ENCODE measurements at places on chromosomes 2 and 18.

GRCh38 chr2:241984271-241984655, 114.7 kb downstream of the RTP5 start:
- DNase-seq, result no peak

DNA sequence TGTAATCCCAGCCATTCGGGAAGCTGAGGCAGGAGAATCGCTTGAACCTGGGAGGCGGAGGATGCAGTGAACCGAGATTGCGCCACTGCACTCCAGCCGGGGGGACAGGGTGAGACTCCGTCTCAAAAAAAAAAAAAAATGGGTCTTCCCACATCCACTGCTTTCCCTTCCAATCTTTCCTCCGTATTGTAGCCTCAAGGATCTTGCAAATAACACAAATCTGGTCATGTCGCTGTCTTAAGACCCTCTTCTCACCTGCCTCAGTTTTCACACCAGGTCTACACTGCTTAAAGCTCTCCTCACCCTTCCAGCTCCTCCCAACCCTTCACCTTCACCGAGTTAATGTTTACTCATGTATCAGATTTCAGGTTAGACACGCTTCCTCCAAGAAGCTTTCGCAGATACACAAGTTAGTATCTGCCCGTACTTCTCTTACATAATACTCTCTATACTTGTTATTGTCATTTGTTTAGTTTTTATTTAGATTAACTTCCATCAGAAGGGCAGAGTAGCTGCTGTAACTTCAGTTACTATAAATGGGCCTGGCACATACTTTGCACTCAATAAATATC, 1.5 kb downstream of the IER3IP1 start:
- DNase-seq, result no peak

DNA sequence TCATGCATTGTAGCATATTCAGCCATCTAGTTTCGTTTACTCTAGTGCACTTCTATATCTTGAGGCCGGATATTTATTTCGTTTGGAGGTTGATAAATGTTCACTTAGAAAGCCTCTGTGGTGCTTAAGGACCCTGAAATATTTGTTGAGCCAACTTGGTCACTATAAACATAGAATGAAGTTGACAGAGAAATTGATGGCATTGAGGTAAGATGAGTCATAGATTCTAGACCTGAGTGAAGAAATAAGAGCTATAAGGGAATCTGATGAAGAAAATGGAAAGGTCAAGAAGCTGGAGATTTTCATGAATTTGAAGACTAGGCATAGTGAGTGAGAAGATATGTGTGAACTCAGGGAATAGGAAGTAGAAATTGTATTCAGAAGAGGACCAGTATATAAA, 35.9 kb downstream of the EPC2 start:
- DNase-seq, result no peak

- DNase-seq, result no peak
Observed at GRCh38 chr18:37720663-37721062, 155.1 kb upstream of the CELF4 start.

- no peak for DNase-seq
Observed at GRCh38 chr2:19228715-19229114, 129.7 kb downstream of the OSR1 start.

- DNase-seq, result no peak
Observed at GRCh38 chr2:114222344-114222743, 220.1 kb upstream of the DPP10 start.

GRCh38 chr18:35282353-35282752, 7.7 kb downstream of the ZSCAN30 start:
- DNase-seq, result no peak

DNA sequence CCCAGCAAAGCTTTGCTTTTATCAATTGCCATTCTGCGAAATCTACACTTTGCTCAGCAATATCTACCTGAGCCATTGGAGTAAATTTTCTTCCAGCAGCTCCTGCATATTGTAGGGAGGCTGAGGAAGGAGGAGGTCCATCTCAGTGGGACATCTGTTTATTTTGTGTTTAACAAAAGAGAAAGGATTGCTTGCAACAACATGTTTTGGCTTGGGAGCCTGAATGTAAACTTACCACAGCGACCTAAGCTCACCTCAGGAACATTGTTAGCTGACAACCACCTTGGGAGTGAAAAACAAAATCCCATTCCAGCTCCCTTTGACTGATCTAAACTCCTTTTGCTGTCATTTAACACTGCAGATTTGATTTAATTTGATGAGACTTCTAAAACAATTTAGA, 356.1 kb downstream of the SS18 start:
- DNase-seq, result no peak

DNA sequence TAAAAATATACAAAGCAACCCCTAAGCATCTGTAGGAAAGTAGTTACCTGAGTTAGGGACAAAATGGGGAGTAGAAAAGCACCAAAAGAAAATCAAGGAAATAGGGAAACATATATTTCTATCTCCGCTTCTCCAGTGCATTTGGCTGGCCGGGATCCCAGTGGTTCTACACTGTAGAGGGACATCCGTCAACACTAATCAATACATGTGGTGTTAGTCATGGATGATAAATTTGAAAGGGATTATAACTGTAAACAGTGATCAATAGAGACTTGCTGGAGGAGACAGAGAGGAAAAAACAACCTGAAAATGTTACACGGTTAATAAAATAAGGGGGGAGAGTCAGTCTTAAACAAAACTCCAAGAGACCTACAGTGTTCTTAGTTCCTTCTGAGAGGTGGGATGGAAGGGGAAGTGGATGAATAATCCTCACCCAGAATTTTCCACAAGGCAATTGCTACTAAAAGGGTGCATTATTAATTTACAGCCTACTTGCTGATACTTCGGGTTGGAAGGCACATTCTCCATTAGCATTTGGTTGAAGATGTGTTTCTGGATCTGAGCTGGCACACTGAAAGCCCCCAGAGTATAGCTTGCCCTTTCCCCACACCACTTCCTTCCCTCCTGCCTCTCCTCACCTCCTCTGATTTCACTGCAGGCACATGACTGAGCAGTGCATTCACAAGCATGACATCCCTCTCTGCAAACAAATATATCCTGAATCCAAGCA, 530.0 kb downstream of the BCL11A start:
- no peak for DNase-seq

- no peak for DNase-seq
Observed at GRCh38 chr2:100813527-100813926, 6.4 kb upstream of the NPAS2 start.

GRCh38 chr2:205482399-205483081, 199.8 kb upstream of the NRP2 start:
- DNase-seq, result no peak

DNA sequence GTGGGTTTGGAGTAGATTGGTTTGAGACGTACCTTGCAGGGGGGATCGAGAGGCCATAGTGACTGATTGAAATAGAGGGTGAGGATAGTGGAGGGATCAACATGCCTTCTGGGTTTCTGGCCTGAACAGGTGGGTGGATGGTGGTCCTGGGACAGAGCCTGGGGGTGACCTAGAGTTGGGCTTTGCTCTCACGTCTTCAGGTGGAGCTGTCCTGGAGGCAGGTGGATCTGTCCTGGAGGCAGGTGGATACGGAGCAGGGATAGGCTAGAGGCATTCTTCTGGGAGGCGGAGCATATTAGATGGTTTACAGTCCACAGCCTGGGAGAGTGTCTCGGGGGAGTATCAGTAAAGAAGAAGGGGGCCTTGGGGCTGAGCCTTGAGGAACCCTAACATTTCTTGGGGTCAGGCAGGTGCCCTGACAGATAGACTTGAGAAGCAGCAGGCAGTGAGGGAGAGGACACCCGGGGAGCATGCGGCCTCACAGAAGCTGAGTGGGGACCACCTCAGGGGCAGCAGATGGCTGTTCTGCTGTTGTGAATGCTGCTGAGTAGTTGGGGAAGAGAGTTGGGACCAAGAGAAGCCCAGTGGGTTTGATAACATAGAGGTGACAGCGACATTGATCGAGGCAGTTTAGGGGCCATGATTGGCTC, 1.6 kb downstream of the CAPN10 start:
- no peak for DNase-seq

DNA sequence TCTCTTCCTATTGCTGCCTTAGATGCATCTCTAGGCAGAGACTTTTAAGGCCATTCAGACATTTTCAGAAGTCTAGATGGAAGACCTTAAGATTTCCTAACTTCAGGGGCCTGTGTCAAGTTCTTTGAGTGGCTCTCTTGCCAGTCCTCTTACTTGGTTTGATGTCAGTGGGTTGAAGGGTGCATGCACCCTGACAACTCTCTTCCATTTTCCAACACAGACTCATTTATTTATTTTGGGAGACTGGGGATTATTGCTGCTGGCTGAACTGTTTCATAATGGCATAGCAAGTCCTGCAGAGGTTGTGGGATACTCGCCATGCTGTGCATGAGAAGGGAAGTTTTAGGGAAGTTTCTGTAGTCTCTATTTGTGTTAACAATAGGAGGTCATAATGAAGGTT, 39.0 kb upstream of the ACADL start:
- no peak for DNase-seq

- DNase-seq, result no peak
Observed at GRCh38 chr2:60097298-60097697, 456.2 kb downstream of the BCL11A start.

DNA sequence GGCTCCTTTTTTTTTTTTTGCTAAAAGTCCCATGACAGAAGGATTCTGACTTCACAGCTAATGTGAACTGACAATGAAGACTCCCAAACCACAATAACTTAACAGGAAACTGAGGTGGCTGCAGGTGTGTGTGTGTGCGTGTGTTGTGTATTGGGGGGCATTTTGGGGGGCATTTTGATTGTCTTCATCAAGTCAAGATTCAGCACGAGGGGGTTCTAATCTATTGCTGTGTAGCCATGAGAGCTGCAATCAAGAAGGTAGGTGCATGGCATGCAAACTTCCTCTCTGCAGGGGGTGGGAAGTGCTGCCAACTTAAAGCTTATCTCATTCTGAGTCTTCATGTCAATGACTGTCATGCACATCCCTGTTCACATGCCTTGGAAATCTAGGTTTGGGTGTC, 25.2 kb downstream of the SPRED2 start:
- no peak for DNase-seq

GRCh38 chr2:164835302-164835701, 6.3 kb downstream of the COBLL1 start:
- no peak for DNase-seq

- no peak for DNase-seq
Observed at GRCh38 chr18:65924904-65925303, 174.1 kb downstream of the CDH7 start.

DNA sequence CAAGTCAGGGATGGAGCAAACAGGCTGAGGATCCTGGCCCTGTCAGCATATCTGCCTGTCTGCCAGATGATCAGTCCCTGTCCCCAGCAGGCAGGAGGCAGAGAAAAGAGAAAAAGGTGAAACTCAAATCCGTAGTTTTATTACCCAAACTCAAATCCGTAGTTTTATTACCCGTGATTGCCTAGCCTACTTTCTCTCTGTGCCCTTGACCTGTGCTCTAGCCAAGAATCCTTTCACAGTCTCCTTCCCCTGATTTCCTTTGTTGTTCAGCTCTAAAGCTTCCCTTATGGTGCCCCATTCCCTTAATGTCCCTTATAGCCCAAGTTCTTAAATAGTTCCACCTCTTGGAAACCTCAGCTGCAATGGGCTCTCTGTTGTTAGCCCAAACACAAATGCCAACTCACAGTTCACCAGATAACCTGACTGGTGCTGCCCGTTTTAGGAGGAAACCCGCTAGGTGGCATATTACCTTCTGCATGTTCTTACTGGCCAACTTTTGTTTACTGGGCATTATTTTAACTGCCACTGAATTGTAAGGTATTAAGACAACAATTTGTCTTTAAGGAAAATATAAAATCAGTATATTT, 125.7 kb upstream of the FZD5 start:
- no peak for DNase-seq

DNA sequence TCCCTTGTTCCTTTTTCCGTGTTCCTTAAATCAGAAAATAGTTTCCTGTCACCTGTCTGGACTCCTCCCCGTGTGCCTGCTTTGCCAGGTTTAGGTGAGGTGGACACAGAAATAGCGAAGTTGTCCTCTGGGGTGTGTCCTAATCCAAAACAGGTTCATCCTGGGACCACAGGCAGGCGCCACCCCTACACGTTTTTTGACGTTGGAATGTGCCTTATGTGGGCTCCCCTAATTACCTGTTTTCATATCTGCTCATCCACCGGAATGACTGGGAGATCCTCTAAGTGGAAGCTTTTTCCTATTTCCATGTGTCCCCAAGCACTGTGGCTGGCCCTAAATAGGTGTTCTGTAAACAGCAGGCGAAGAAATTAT, 49.0 kb upstream of the PAIP2B start:
- no peak for DNase-seq

Data from activated CD4-positive, alpha-beta T cell treated with anti-CD3 and anti-CD28 coated beads for 24 hours (primary cell).